ENCODE measurements at places on chromosomes 6 and 20. TPM values are rescaled to one million over a fixed set of nuclear protein-coding genes. Genes with fewer than 3 reads are reported as not detected.

Gene PSORS1C2
- not detected for total RNA-seq

Gene SLC17A2
- total RNA-seq = not detected

Gene SS18L1
- 12.9 TPM for total RNA-seq

Gene GPR63
- total RNA-seq = not detected

Gene KIF25
- total RNA-seq = 0.33 TPM

All from CD8-positive, alpha-beta T cell (primary cell).